ENCODE measurements at places on chromosomes 2 and 18. TPM values are rescaled to one million over a fixed set of nuclear protein-coding genes. Genes with fewer than 3 reads are reported as not detected.

DNA sequence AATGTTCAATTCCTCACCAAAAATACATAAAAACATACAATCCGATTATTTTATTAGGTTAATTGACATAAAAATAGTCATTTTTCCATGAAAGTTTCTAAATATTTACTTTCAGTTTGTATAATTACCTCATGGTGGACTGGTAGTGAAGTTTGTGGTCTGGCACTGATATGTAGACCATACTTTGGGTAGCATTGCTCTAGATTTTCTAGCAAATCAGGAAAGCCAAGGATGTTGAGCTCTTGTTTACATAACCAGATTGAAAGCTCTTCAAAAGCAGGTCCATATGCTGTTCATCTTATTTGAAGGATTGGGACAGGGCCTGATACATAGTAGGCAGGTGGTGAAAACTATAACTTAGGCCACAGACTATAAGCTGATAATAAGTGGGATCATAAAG, 61.8 kb downstream of the COMMD1 start:
- no peak for DNase-seq
- no peaks in the 10 kb centered on the region for H3K36me3 ChIP-seq
- no peaks in the 10 kb centered on the region for H3K4me1 ChIP-seq
- no peak overlapping the region for H3K27ac ChIP-seq
- no peaks in the 10 kb centered on the region for H3K27me3 ChIP-seq

DNA sequence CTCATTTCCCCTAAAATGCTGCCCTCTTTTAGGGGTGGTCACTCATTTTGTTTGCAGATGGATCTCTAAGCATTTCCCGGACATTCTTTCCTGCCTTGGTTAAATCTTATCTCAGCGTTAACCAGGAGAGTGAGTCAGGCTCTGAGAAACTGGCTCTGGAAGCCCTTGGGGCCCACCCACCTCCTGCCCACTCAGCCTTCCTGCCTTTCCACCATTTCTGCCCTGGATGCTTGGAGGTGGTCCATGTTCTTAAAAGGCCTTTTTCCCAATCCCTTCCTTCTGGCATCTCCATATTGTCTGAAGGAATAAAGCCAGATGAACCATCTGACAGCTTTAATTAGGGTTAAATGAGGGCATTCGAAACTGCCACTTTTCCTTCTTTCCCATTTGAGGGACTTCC, 9.5 kb downstream of the HK2 start:
- no peaks in the 10 kb centered on the region for H3K27me3 ChIP-seq
- no peaks in the 10 kb centered on the region for H3K36me3 ChIP-seq
- peak overlapping the region; percentile 17 for H3K4me3 ChIP-seq
- DNase-seq: no peak
- H3K4me1 ChIP-seq: peaks cover 83% of the 10 kb centered on the region

DNA sequence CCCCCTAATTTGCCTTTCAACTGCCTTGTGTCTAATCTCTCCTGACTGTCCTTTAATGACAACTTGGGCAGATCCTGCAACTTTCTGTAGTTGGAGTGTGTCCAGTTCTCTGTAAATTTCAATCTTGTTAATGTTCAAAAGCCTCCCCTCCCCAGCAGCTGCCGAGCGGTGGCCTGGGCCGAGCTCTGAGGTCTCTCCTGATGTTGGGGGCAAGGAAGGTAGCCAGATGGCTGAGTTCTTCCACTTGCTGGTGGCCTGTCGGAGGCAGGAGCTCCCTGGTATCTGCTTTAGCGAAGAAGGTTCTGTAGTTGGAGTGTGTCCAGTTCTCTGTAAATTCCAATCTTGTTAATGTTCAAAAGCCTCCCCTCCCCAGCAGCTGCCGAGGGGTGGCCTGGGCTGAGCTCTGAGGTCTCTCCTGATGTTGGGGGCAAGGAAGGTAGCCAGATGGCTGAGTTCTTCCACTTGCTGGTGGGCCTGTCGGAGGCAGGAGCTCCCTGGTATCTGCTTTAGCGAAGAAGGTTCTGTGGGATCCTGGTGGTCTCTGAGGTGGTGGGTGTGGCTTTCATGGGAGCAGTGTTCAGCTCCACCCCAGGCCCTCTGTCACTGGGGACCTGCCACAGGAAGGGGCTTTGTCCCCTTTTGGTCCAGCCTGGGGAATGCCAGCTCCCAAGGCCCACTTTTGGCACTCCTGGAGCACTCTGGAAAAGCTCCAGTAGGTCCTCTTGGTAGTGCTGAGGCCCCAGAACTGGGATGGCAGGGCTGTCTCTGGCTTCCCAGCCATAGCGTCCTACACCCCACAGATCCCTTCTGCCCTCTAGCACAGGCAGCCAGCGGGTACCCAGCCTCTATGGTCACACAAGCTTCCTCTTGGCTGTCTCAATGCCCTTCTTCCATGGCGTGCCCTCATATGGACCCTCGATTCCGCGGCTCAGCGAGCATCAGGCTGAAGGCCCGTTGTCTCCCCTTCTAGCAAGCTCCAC, 211.9 kb downstream of the ALPK2 start:
- no peaks in the 10 kb centered on the region for H3K4me1 ChIP-seq
- H3K27ac ChIP-seq: no peak overlapping the region
- peaks cover 4% of the 10 kb centered on the region for H3K27me3 ChIP-seq
- no peaks in the 10 kb centered on the region for H3K36me3 ChIP-seq
- no peak overlapping the region for H3K4me3 ChIP-seq

GRCh38 chr2:120525056-120526046, 179.4 kb downstream of the INHBB start:
- H3K36me3 ChIP-seq: no peaks in the 10 kb centered on the region
- no peak overlapping the region for H3K27ac ChIP-seq
- H3K4me3 ChIP-seq: no peak overlapping the region
- no peak for DNase-seq

- H3K36me3 ChIP-seq: no peaks in the 10 kb centered on the region
- H3K27ac ChIP-seq: no peak overlapping the region
- DNase-seq: peak; percentile 28
- peaks cover 15% of the 10 kb centered on the region for H3K4me1 ChIP-seq
Observed at GRCh38 chr18:58400331-58400870, 228.5 kb downstream of the ALPK2 start.

DNA sequence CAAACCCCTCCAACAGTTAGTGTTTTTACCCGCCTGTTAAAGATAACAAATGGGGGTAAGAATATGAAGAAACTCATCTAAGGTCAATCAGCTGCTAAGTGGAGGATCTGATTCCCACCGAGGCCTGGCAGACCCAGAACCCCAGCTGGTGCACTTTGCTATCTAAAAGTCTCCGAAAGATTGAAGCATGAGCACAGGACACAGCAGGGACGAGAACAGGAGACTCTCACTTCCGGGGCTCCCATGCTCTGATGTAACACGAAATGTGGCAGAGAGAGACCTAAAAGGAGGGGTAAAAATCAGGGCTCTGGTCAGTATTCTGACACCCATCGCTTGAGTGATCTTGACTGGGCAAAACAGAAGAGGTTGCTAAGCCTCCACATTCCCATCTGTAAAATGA, 119.7 kb downstream of the PDCL3 start:
- no peaks in the 10 kb centered on the region for H3K27me3 ChIP-seq
- no peak for DNase-seq
- H3K36me3 ChIP-seq: no peaks in the 10 kb centered on the region
- peaks cover 10% of the 10 kb centered on the region for H3K4me1 ChIP-seq
- H3K27ac ChIP-seq: no peak overlapping the region
- H3K4me3 ChIP-seq: no peak overlapping the region

GRCh38 chr18:27211569-27211968, 26.5 kb upstream of the CHST9 start:
- no peak overlapping the region for H3K4me3 ChIP-seq
- DNase-seq: no peak
- no peaks in the 10 kb centered on the region for H3K4me1 ChIP-seq
- no peaks in the 10 kb centered on the region for H3K36me3 ChIP-seq

DNA sequence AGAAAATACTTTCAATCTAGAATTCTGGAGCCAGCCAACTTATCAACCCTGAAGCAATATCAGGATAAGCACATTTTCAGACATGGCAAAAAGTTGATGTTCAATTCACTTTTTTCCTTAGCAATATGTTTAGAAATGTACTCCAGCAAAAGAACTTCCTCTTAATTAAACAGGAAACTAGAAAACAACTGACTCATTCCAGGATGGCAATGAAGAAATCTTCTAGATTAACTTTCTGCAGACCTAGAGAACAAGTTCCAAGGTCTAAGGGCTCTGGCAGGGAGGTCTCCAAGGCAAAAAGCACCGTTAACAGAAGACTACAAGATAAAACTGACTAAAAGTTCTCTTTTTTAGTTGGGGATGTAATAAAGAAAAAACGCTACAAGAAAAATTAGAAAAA, 69.2 kb upstream of the VWC2L start:
- H3K27me3 ChIP-seq: no peaks in the 10 kb centered on the region
- no peak overlapping the region for H3K4me3 ChIP-seq
- DNase-seq: no peak

GRCh38 chr2:179771791-179772190, 89.6 kb downstream of the ZNF385B start:
- no peaks in the 10 kb centered on the region for H3K4me1 ChIP-seq
- DNase-seq: no peak
- H3K36me3 ChIP-seq: no peaks in the 10 kb centered on the region
- H3K27ac ChIP-seq: no peak overlapping the region

DNA sequence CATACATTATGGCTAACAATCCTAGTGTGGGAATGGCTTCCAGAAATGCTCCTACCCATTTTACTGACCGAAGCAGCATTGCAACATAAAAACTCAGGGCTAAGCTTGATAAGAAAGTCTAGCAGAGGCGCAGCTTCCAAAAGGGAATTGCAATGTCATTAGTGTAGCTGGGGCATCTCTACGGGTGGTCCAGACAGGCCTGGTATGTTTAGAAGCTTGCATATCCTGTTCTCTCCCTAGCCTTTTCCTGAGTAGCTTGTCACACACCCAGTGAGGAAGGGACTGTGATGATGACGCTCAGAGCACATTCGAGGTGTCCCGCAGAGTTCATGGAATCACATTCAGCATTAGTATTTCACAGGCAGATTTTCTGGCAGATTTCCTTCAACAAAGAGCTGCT, 38.0 kb upstream of the COL5A2 start:
- no peaks in the 10 kb centered on the region for H3K4me1 ChIP-seq
- H3K4me3 ChIP-seq: no peak overlapping the region
- H3K27me3 ChIP-seq: no peaks in the 10 kb centered on the region
- no peaks in the 10 kb centered on the region for H3K36me3 ChIP-seq
- H3K27ac ChIP-seq: no peak overlapping the region

DNA sequence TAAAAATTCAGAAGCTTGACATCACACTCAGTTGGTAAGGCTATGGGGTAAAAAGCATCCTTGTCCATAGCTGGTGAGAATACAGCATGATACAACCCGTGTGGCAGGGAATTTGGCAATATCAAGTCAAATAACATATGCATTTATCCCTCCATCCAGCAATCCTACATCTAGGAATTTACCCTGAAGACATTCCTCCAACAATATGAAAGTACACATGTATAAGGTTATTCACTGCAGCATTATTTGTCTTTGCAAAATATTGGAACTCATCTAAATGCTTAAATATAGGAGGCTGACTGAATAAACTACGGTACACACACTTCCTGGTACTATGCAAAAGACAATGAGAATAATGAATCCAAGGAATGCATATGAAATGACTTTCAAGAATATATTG, 101.0 kb downstream of the MEP1B start:
- H3K27me3 ChIP-seq: no peaks in the 10 kb centered on the region
- no peaks in the 10 kb centered on the region for H3K36me3 ChIP-seq
- H3K4me3 ChIP-seq: no peak overlapping the region
- H3K4me1 ChIP-seq: no peaks in the 10 kb centered on the region
- H3K27ac ChIP-seq: no peak overlapping the region

GRCh38 chr2:146374505-146374904, 1470.3 kb upstream of the ACVR2A start:
- H3K4me3 ChIP-seq: no peak overlapping the region
- DNase-seq: no peak
- no peaks in the 10 kb centered on the region for H3K36me3 ChIP-seq
- H3K27me3 ChIP-seq: no peaks in the 10 kb centered on the region
- no peak overlapping the region for H3K27ac ChIP-seq

DNA sequence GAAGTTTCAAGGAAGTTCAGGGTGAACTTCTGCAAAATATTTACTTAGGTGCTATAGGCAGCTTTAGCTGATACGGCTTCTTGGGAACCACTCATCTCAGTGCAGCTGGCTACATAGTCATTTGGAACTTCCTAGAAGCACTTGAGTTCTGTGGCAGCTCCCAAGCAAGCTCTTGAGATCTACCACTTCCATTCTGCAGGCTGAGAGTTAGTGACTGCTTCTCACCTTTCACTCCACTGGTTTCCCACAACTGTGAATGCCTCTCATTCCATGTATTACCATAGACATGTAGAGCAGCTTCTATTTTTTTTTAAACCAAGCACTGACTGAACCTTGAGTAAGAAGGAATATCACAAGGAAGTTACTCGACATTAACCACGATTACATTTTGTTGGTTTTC, 994.1 kb upstream of the ACVR2A start:
- DNase-seq: no peak
- no peaks in the 10 kb centered on the region for H3K4me1 ChIP-seq
- no peaks in the 10 kb centered on the region for H3K36me3 ChIP-seq
- H3K27me3 ChIP-seq: no peaks in the 10 kb centered on the region
- H3K27ac ChIP-seq: no peak overlapping the region
- no peak overlapping the region for H3K4me3 ChIP-seq

DNA sequence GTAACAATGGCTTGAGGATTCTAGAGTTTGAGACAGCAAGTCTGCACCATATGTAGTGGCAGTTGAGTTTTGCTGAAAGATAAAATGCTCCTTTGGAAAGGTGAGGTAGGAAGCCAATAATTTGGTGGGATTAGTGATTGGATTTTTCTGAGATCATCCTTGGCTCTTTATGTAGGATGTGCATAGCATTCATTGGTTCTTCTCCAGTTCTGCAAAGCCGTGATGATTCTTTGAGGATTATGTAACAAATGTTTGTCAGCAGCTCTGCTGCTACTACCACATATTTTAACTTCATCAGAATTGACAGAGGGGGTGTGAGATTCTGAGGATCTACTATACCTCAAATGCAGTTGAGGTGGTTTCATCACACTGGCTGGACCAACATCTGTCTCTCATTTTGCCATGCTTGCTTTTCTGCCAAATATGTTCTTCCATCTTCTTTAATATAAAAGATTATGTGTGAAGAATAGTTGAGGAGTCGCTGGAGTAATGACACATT, 188.9 kb upstream of the RASGRP3 start:
- no peak overlapping the region for H3K4me3 ChIP-seq
- no peaks in the 10 kb centered on the region for H3K36me3 ChIP-seq
- H3K4me1 ChIP-seq: no peaks in the 10 kb centered on the region
- no peak overlapping the region for H3K27ac ChIP-seq

- H3K36me3 ChIP-seq: no peaks in the 10 kb centered on the region
- no peak overlapping the region for H3K4me3 ChIP-seq
- no peak for DNase-seq
- H3K27me3 ChIP-seq: no peaks in the 10 kb centered on the region
- H3K4me1 ChIP-seq: no peaks in the 10 kb centered on the region
Observed at GRCh38 chr2:132468821-132469675, 52.4 kb downstream of the GPR39 start.

GRCh38 chr18:48824231-48824970, 126.4 kb downstream of the SMAD7 start:
- H3K27ac ChIP-seq: no peak overlapping the region
- DNase-seq: no peak
- H3K27me3 ChIP-seq: no peaks in the 10 kb centered on the region
- no peak overlapping the region for H3K4me3 ChIP-seq

MYCN gene
- 0.19 TPM for total RNA-seq

GCKR gene
- total RNA-seq: not detected

CDH2 gene
- total RNA-seq: not detected

EVX2 gene
- total RNA-seq: not detected

SCG2 gene
- total RNA-seq: not detected

TUBA3E gene
- not detected for total RNA-seq

C2orf15 gene
- total RNA-seq: 2.8 TPM

NFATC1 gene
- 113 TPM for total RNA-seq

MARS2 gene
- 7.8 TPM for total RNA-seq

GPR75 gene
- total RNA-seq: 2.0 TPM

REG3G gene
- total RNA-seq: not detected

C1QL2 gene
- not detected for total RNA-seq
